ENCODE measurements at places on chromosomes 1 and 21.

DNA sequence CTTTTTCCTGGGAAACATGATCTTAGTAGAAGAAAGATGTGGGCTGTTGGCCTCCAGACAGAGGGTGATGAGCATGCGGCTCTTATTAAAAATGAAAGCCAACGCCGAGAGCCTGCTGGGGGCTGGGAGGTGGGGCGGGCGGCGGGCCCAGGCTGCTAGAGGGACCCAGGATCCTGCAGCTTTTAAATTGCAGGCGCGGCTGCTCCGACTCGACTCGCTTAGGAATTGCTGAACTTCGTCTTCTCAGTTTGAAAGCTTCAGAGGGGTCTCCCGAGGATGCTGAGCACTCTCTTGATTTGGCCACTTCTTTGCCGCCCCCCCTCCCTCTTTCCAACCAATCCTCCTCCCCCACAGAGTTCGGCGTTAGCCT is 1.2 kb downstream of the AGPAT3 start:
- DNase-seq = peak; percentile 60

- DNase-seq = no peak
Measured at GRCh38 chr1:214718724-214719123, 115.7 kb downstream of the CENPF start.

GRCh38 chr1:164640686-164641352 is 81.8 kb downstream of the PBX1 start:
- DNase-seq = no peak

DNA sequence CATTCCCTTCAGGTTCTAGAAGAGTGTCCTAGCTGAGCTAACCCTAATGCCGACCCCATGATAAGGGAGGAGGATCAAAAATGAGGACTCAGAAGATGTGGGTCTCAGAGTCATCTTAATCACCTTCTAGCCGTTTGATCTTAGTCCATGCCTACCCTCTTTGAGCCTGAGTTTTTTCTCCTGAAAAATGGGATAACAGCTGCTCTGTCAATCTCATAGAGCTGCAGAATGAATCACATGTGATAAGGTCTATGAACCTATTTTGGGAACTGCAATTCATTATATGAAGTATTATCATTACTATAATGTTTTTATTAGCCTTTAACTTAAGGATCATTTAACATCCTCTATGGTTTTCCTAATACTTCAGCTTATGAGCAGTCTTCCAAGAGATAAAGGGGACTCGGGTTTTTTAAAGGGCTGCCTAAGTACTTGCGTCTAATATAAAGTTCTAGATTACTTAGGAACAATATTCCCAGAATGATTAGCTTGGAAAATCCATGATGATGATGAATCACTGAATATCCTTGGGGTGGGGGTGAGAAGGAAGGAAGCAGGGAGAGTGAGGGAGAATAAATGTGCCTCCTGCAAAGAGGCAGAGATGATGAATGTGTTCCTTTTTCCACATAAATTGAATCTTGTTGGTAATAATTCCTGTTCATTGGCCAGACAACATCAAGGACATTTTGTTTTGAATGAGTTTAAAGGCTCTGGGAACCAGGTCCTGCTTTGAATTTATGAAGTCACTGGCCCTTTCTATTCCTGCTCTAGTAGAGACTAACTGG is 66.8 kb downstream of the COLGALT2 start:
- no peak for DNase-seq

DNA sequence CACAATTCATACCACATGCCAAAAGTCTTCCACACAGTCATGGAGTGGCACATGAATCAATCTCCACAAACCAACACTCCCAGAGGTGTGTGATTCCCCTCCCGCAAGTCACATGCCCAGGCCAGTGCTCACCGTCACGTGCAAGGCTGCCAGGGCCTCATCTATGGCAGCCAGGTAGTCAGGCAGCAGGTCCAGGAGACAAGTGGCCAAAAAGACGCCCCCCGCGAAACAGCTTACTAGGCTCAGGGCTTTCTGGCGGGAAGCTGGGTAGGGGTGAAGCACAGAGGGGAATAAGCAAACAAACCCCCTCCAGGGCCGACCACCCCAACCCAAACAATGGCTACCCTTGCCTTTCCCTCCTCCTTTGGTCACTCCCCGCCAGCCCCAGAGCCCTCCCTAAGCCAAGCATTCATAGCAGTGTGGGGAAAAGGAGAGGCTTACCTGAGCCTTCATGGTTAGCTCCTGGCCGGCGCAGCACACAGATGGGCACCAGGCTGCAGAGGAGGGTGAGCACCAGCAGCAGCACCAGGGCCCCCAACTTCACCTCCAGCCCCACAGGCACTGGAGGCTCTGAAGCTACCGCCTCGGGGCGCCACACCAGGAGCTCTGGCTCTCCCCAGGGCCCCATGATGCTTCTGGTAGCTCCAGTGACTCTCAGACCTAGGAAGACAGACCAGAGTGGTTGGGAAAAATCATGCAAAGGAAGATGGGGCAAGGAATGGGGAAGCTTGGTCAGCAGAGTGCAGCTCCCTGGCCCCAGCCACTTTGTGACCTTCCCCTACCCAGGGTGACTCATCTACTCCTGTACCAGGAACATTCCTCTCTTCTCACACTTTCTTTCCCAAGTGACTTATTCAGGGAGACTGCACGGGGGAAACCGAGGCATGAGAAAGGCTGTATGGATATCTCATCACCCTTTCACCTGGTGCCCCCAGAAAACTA is 978 bp downstream of the SLC39A1 start:
- DNase-seq = no peak

DNA sequence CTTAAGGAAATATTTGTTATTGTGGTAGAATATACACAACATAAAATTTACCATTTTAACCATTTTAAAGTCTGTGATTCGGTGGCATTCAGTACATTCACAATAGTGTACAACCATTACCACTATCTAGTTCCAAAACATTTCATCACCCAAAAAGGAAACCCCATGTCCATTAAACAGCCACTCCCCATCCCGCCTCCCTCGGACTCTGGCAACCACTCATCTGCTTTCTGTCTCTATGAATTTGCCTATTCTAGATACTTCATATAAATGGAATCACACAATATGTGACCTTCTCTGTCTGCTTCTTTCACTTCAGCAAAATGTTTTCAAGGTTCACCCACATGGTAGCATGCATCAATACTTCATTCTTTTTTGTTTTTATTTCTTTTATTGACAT is 51.3 kb downstream of the PTP4A2 start:
- no peak for DNase-seq

DNA sequence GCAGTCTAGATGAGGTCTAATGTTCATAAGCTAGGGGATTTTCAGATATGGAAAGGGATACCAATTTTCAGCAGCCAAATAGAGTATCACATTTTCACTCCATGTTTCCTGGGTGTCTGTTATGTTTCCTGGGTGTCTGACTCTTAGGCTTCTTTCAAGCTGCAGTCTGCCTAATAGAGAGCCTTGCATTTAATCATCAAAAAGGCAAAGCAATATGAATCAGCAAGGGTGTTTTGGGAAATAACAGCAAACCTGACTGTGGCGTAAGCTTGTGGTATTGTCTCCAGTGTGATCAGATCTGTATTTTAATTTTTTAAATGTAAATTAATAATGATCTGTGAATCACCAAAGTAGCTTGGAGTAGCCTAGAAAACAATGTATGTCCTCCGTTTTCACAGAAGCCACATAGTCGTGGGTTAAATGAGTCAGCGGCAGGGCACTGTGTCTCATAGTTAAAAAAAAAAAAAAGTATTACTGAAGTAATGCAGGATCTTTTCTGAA is 10.4 kb downstream of the LGALS8 start:
- peak; percentile 62 for DNase-seq

DNA sequence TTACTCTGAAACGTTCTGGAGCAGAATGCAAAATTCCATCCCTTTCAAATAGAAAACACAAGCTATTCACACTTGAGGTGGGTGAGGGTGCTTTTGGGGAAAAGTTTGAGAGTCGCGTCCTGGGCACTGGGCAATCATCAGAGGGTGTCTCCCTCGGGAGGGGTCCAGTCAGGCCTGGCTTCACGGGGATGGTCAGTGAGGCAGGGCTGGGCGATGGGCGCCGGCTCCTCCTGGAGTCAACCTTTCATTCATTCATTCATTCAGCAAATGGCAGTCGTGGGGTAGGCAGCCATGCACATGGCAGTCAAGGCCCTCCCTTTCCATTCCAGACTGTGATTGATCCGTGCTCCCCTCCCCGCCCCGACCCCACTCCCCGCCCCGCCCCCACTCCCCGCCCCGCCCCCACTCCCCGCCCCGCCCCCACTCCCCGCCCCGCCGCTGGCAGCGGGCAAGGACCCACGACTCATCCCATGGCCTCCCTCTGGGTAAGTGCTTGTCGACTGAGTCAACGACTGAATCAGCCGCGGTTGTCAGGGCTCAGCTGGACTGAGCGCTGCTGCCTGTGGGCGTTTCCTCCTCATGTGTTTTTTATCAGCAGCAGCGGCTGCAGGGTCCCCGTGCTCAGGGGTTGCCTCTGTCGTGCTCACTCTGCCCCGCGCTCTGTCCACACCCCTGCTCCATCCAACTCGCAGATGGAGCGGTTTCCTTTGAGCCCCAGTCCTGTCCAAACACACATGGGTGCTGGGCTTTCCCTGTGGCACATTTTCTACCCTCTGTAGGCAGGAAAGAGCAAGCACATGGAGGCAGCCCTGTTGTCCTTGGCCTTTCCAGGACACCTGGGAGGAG is 12.5 kb upstream of the SPSB1 start:
- peak; percentile 84 for DNase-seq

DNA sequence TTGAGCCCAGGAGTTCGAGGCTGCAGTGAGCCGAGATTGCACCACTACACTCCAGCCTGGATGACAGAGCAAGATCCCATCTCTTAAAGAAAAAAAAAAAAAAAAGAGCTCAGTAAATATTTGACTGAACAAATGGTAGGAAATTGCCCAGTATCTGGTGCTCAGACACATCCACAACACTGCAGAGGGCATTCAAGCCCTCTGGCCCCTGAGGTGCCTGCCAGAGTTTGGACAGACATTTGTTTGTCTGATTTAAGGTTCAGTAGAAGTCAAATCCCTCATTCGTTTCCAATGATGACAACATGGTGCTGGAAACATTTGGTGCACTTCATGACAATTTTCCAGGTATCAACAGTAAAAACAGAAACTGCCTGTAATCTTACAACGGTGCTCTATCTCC is 86.6 kb downstream of the HLCS start:
- DNase-seq = no peak

- DNase-seq = peak; percentile 56
Measured at GRCh38 chr1:64923294-64923718, 43.0 kb downstream of the JAK1 start.
